ENCODE measurements at places on chromosomes 12 and 14. TPM values are rescaled to one million over a fixed set of nuclear protein-coding genes. Genes with fewer than 3 reads are reported as not detected.

GRCh38 chr14:32564596-32564995, 235.5 kb downstream of the AKAP6 start:
- H3K27me3 ChIP-seq, result no peaks in the 10 kb centered on the region
- DNase-seq, result no peak
- no peak overlapping the region for H3K27ac ChIP-seq
- no peak overlapping the region for H3K4me3 ChIP-seq

GRCh38 chr12:31804185-31804504, 75.3 kb upstream of the AMN1 start:
- H3K27ac ChIP-seq, result peak overlapping the region; percentile 14
- H3K4me1 ChIP-seq, result peaks cover 40% of the 10 kb centered on the region

DNA sequence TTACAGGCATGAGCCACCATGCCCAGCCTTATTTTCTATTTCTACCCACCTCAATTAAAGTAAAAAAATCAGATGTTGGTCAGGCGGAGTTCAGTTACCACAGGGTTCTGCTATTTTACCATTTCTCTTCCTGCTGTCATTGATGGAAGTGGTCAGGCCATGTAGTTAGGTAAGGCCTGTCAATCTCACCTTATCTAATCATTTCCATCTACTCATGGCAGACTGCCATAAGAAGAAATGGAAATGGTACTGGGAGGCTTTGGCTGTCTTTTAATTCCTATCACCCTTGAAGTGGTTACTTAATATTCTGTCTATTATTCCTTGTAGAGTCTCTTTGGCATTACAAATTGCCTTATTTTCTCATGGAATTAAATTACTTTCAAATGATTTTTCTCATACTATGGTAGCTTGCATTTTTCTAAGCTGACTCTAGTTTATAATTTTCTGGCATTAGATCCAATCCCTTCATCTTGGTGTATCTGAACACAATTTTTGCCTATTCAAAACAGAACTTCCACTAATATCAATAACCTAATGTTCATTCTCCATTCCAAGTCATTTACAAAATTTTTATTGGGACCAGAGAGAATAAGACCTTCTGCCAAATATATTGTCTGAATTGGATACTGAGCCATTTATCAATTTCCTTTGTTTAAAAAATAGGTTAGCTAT, 198.7 kb downstream of the DACT1 start:
- H3K4me3 ChIP-seq, result no peak overlapping the region
- no peaks in the 10 kb centered on the region for H3K36me3 ChIP-seq
- no peaks in the 10 kb centered on the region for H3K4me1 ChIP-seq
- H3K27me3 ChIP-seq, result no peaks in the 10 kb centered on the region
- H3K27ac ChIP-seq, result no peak overlapping the region
- DNase-seq, result no peak

DNA sequence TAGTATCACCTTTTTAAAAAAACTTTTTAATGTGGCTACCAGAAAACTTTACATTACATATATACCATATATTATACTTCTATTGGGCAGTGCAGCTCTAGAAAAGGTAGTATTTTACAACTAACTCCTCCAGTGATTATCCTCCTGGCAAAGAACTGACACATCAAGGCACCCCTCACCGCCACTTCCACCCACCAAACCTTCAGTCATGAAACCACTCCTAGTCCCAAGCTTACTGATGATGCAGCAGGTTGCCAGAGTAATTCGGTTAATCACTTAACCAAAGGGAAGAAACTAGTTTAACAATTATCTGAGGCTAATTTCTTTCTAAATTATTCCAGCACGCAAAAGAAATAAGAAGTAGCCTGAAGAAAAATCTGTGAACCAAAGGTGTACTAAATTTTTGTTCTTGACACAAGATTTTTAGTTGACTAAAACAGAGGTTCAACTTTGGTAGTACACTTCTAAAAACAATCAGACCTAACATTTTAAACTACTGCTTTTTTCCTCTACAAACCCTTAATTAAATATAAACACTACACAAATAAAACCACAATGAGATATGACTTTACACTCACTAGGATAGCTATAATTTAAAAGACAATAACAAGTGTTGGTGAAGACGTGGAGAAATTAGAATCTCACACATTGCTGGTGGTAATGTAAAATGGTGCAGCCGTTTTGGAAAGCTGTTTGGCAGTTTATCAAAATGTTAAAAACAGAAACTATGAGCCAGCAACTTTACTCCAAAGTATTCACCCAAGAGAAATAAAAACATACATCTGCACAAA, 16.7 kb downstream of the SPPL3 start:
- peaks cover 5% of the 10 kb centered on the region for H3K36me3 ChIP-seq
- DNase-seq, result no peak
- no peak overlapping the region for H3K27ac ChIP-seq

DNA sequence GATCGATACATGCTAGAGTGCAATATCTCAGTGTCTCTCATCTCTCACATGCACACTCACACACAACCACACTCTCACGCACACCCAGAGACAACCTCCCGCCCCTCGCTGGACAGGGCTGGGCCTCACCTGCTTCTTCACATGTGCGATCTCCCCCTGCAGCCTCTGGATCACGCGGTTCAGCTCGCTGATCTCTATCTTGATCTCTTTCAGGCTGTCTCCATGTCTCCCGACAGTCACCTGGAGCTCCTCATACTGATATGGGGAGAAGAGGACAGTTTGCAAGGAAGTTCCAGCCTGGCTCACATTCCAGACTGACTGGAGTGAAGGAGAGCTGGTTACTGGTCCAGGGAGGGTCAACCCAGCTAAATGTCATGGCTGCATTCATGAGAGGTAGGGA, 4.4 kb downstream of the KRT2 start:
- no peak for DNase-seq
- H3K4me1 ChIP-seq, result peaks cover 58% of the 10 kb centered on the region
- H3K27me3 ChIP-seq, result peaks cover 2% of the 10 kb centered on the region
- H3K4me3 ChIP-seq, result no peak overlapping the region
- H3K36me3 ChIP-seq, result peaks cover 4% of the 10 kb centered on the region
- H3K27ac ChIP-seq, result no peak overlapping the region

GRCh38 chr14:88895116-88895515, 70.7 kb downstream of the TTC8 start:
- H3K4me3 ChIP-seq, result no peak overlapping the region
- no peaks in the 10 kb centered on the region for H3K4me1 ChIP-seq
- H3K27me3 ChIP-seq, result peaks cover 4% of the 10 kb centered on the region
- DNase-seq, result no peak
- no peak overlapping the region for H3K27ac ChIP-seq

DNA sequence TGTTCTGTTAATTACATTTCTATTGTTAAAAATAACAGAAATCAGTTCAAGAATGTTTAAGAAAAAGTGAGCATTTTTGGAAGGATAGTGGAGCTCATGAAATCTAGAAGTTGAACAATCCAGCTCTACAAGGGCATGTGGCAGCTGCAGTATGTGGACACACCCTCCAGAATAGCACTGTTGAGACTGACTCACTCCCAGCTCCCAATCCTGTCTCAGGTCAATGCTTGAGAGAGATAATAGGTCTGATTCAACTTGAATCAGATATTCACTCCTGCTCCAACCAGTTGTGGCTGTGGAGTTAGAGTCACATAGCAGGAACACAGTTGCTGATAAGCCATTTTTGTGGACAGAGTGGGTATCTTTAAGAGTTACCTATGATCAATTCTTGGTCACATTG, 113.0 kb upstream of the NTF3 start:
- H3K27ac ChIP-seq, result no peak overlapping the region
- H3K27me3 ChIP-seq, result no peaks in the 10 kb centered on the region
- no peak for DNase-seq
- H3K36me3 ChIP-seq, result no peaks in the 10 kb centered on the region
- no peak overlapping the region for H3K4me3 ChIP-seq

GRCh38 chr14:103382376-103382775, 2.8 kb upstream of the MARK3 start:
- no peak overlapping the region for H3K27ac ChIP-seq
- peaks cover 38% of the 10 kb centered on the region for H3K4me1 ChIP-seq
- H3K36me3 ChIP-seq, result peaks cover 4% of the 10 kb centered on the region

GRCh38 chr12:132386926-132387497, 57.6 kb upstream of the GALNT9 start:
- no peaks in the 10 kb centered on the region for H3K4me1 ChIP-seq
- no peaks in the 10 kb centered on the region for H3K36me3 ChIP-seq
- no peak for DNase-seq

DNA sequence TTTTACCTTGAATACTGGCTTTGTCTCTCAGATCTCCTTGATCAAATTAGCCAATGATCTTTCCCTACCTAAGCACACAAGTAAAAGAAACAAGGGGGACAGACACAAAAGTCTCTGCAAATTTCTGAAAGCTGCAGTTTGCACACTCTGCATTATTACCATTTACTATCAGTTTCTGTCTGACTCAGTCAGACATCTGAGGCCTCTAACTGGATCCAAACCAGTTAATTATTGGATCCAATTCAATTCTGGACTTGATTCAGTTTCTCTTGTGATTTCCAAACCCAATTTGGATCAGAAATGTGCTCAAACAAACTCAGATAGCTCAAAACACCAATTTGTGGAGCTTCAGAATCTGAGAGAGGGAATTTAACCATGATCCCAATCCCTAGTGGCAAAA, 16.6 kb downstream of the SSTR1 start:
- no peak overlapping the region for H3K4me3 ChIP-seq
- DNase-seq, result no peak
- no peaks in the 10 kb centered on the region for H3K4me1 ChIP-seq
- H3K36me3 ChIP-seq, result no peaks in the 10 kb centered on the region

- no peak overlapping the region for H3K4me3 ChIP-seq
- no peak overlapping the region for H3K27ac ChIP-seq
Measured at GRCh38 chr14:39665075-39665475, 232.8 kb upstream of the FBXO33 start.

- H3K27me3 ChIP-seq, result no peaks in the 10 kb centered on the region
- no peak overlapping the region for H3K4me3 ChIP-seq
Measured at GRCh38 chr12:103442182-103442555, 53.6 kb downstream of the C12orf42 start.

Gene A2M
- total RNA-seq, result not detected

Gene VRK1
- total RNA-seq, result 72.1 TPM

Gene VDR
- total RNA-seq, result 305 TPM

Gene KCNC2
- total RNA-seq, result not detected

Gene P2RX2
- total RNA-seq, result not detected

Gene FIGNL2
- total RNA-seq, result 0.15 TPM

Gene JAG2
- 6.5 TPM for total RNA-seq

Gene BDKRB1
- not detected for total RNA-seq
